ENCODE measurements at places on chromosomes 1 and 21.

DNA sequence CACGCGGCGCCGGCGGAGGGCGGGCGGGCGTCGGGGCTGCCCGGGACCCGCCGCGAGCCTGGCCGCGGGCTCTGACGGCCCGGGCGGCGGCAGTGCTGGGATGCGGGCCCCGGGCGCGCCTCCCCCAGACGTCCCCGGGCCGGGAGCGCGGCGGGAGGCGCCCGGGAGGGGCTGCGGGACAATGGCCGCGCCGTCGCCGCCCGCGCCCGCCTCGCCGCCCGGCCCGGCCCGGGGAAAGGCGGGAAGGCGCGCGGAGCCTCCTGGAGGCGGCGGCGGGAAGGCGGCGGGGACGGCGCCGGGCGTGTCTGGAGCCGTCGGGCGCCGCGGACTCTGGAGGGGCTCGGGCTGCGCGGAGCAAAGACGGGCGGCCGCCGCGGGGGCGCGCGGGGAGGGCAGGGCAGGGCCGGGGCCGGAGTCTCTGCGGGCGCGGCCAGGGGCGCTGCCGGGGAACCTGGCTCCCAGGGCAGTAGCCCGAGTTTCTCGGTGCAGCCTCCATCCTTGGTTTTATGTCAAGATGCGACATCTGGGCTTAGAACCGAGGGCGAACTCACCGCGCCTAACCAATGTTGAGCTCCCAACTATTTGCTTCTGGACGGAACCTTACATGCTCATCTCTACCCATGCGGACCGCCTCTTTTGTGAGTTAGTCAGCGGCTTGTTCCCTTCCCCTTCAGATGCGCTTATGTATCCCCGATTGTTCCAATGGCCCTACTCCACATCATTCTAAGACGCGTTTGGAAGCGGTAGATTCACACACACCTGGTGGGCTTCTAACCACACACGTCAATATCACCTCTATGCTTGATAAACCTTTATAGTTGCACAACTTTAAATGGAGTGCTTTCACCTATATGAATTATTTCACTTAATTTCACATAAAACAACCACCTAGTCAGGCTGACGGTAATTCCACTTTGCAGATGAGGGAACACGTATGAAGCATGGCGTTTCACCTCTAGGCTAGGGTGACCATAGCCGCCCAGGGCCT lies 651 bp downstream of the ZBTB8A start:
- peak; percentile 20 for DNase-seq

DNA sequence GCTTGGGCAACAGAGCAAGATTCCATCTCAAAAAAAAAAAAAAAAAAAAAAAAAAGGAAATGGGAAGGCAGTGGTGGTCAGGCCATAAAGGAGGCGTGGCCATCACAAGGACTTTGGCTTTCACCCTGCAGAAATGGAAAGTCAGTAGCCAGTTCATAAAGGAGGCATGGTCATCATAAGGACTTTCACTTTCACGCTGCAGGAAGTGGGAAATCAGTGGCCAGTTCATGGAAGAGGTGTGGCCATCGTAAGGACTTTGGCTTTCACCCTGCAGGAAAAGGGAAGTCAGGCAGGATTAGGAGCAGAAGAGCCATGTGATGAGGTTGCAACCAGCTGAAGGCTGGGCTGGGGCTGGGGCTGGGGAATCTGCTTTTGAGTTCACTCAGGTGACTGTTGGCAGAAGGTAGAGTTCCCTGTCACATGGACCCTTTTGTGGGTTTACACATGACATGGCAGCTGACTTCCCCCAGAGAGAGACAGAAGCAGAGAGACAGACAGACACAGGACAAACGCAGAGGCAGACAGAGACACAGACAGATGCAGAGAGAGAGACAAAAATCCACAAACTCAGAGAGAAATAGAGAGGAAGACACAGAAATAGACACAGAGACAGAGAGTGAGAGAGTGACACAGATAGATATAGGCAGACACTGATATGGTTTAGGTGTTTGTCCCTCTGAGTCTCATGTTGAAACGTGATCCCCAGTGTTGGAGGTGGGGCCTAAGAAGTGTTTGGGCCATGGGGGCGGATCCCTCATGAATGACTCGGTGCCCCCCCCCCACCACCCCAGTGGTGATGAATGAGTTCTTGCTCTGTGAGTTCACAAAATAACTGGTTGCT lies 263.9 kb upstream of the KAZN start:
- DNase-seq, result no peak

- no peak for DNase-seq
These were observed 2.7 kb downstream of the LRRC71 start for GRCh38 chr1:156922986-156923669.

DNA sequence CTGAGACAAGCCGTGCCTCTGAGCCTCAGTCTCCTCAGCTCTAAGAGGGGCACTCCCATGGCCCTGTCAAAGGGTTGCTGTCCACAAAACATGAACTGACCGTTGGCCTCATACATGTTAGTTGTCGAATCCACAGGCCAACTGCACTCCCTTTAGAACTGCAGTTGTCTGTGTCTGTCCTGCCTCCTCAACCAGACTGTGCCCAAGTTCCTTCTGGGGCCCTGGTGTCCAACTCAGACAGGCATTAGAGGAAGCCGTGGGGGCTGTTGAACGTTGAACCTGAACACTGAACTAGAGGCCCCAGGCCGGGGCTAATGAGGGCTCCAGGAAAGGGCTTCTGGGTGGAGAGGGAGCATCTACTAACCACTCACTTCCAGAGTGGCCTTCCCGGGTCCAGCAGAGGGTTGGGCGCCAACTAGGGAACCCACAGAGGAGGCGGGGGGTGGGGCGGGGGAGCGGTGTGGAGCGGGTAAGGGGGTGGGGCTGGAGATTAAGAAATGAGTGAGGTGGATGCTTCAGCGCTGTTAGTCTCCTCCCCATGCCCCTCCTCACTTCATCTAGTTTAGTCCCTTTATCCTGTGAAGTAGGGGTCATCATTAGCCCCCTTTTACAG lies at the start of gene RAB42:
RAB42 (plus strand) TSS at position 558 of the 613 bp plus-strand sequence. CDS start 247 bp downstream, outside the sequence.
- no peak for DNase-seq

GRCh38 chr21:37149411-37149810 lies 76.4 kb downstream of the TTC3 start:
- DNase-seq, result no peak

DNA sequence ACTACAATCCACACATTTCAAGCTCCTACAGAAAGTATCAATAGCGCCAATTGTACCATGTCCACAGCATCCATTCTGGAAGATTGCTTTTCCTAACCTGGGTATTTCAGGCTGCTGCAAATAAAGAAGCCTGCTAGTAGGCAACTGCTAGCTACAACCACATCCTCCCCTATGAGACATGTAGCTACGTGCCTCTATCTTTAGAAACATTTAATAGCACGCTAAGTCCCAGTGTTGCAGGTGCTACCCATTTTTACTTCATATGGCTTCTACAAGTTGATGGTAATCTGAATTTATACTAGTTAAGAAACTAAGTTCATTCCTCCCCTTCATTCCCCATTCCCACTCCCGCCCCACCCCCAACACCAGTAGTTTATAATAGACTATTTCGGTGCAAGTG lies 7.4 kb upstream of the AMPD1 start:
- DNase-seq, result no peak

GRCh38 chr21:25925064-25925800 lies 190.5 kb downstream of the GABPA start:
- peak; percentile 85 for DNase-seq

DNA sequence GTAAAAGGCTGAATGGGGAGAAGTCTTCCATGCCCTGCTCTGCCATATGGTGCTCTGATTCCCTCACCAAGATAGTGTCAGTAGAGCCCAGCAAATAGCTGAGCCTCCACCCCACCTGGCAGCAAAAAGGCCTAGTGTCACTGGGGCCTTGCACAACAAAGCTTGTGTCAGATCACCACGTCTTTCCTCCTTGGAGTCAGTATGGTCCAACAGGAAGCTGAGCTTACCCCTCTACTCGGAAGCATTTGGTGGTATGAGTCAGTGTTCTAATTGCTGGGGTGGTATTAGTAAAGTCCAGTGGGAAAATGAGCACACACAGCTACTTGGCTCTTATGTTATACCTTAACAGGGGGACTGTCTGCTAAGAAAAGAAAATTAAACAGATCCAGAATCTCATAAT lies 18.7 kb upstream of the RRP15 start:
- DNase-seq, result no peak

- DNase-seq, result no peak
These were observed 1.2 kb downstream of the OR2T1 start for GRCh38 chr1:248404024-248404423.

DNA sequence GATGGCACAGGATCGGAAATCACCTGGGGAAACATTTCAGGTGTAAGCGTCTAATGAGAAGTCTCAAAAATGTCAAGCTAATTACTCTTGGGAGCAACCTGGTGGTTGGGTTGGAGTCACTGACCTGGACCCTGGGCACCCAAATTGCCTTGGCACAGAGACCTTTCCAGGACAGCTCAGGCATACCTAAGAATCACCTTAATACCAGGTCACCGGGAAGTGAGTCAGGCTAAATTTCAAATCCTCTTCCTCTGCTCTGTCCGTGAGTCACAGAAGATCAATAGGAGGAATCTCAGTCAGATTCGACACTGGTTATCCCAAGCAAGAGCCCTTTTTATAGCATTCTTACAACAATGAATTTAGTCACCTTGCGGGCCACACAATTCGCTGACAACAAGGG lies 179.6 kb upstream of the CAMK1G start:
- DNase-seq, result no peak

- DNase-seq, result no peak
These were observed 18.4 kb upstream of the JAK1 start for GRCh38 chr1:64984737-64985136.

DNA sequence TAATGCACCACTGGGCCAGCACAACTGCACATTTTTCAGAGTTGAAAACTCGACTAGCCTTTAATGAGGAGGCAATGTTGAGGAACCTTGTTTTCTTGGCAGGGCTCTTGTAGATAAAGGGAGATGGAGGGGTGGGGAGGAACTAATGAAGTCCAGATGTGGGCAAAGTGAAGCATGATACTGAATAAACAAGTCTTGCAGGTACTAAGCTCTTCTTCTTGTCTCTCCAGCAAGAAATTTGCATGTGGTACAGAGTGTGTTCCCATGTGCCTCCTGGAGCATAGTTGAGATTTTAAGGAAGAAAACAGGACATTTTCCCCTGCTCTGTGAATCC lies 47.0 kb downstream of the PLPP3 start:
- no peak for DNase-seq

GRCh38 chr1:239263801-239264200 lies 122.6 kb upstream of the CHRM3 start:
- DNase-seq, result no peak

DNA sequence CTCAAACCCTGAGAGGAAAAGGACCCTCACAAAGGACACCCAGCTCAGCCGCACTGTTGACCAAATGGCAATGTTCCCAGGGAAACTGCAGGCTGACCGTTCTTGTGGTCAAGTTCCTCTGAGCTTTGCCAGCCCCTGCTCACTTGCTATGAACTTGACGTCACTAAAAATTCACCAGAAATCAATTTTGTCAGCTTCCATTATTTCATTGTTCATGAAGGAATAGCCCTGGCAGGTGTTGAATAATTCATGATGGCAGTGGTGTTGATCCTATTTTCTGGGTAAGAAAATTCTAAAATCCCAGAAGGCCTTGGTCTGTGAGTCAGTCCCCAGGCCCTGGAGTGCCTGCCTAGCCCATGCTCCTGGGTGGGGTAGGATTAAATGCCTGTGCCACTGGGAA lies 318.9 kb downstream of the ZNF326 start:
- DNase-seq, result peak; percentile 6

DNA sequence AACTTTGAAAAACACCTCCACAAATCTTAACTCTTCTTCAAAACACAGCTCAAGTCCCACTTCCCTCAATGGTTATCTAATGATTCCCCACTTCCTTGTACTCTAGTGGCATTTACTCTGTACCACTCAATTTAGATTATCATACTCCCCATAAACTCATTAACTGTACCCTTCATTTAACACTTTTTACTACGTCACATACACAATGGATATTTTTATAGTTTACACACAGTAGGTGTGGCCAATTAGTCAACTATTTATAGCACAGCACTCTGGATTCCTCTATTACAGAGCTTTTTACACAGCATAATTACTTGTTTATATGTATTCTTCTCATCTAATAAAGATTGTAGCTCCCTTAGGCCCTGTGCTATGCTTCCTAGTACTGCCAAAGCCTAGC lies 62.1 kb downstream of the FOXJ3 start:
- DNase-seq, result no peak

DNA sequence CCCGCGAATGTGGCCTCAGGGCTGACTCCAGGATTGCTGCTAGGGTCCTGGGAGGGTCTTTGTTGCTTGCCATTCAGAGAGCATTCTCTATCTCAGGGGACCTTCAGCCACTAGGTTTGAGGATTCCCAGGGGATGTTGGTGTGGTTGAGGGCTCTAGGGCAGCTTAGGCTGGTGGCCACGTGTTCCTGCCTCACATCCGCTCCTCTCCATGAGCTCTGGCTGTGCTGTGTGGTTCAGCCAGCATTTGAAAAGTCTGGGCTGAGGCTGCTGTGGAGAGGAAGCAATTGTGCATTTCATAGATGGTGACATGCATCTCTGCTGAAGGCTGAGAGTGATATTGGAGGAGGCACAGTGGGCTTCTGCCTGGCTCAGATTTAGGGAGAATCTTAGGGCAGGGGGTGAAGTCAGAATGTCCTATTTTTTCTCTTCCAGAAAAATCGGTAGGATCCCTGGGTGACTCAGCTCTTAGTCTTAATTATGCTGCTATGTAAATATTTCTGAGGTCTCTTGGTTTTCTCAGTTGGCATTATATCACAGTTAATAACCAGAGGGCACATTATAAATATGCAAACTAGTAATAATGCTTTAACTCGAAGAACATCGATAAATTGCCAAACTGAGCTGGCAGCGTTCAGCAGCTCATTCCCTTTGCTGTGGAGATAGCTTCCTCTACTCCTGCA lies 182.3 kb downstream of the CAMTA1 start:
- DNase-seq, result no peak

DNA sequence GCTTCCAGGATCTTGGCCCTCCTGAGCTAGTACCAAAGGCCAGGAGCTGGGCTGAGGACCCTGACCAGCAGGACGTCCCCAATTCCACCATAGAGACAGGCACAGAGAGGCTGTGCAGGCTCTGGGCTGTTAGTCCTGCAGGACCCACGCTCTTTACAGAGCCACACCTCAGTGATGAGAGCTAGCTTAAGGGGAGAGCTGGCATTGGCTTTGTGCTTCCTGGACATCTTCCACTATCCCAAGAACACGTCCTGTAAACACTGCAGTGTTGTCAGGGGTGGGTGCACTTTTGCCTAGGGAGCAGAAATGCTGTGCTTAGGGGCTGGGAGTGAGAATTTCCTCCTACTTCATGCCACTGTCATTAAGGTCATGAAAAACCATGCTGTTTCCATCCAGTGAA lies 91.7 kb upstream of the EDN2 start:
- DNase-seq, result no peak
